ENCODE measurements at places on chromosomes 4 and X. TPM values are rescaled to one million over a fixed set of nuclear protein-coding genes. Genes with fewer than 3 reads are reported as not detected.

DNA sequence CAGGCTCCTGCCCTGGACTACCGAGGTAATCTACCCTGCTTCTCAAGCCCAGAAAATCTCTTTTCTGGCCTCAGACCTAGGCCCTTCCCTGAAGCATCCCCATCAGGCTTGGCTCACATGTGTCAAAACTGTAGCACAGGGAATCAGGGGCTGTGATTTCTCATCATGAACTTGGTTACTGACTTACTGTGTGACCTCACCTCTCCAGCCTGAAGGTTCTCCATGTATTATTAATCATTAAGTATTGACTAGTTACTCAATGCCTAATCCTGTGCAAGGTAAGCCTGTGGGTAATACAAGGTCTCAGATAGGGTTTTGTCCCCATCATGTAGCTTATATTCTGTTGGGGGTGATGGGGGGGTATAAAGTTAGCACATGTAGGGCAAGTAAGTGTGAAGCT is 6.8 kb downstream of the SRPX2 start:
- no peak for DNase-seq

DNA sequence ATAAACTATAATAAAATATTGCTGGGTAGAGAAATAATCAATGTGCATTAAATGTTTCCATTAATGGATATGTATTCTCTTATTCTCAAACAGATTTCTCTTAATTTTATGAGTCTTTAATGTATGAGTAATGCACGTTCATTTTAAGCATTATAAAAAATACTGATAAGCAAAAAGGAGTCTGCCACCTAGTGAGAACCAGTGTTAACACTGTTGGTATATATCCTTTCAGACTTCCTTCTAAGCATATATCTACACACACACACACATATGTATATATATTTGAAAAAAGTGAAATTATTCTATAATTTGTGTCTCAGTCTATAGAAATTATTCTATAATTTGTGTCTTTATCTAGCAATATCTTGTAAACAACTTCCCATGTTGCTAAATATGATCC is 49.9 kb upstream of the MTMR1 start:
- DNase-seq: no peak

DNA sequence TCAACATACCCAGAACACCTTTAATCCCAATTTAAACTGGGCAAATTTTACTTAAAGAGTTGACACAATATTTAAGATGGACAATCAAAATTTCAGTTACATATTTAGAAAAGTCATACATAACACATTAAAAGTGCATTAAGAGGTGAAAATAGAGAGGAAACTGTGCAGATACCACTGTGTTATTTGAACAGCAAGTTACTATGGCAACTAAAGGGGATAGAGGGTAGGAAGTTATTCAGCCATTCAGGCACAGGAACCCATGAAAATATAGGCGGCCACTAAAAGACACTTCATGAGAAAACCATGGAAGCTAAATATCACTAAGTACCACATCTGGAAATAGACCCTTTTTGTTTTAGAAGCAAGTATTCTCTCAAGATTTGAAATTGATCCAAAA is 75.1 kb downstream of the PDGFC start:
- no peak for DNase-seq

DNA sequence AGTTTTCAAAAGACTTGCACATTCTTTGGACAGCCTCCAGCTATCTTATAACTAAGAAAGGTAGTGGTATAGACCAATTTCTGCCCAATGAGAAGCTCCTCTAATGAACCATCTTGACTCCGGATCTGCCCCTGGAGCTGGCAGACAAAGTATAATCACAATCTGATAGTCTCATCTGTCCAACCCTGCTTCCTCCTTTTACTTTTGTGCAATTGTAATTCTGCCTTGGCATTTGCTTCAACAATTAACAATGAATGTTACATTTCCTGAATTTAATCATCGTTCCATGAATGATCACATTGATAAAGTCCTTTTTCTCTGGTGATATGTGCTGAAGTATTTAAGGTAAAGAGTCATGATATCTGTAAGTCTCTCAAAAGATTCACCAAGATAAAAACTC is 27.8 kb downstream of the FRYL start:
- no peak for DNase-seq

- DNase-seq: no peak
Measured at GRCh38 chr4:158384414-158384813, 137.3 kb upstream of the RXFP1 start.

Gene MBNL3
- 38.1 TPM for polyA plus RNA-seq

Gene BEND2
- 0.10 TPM for polyA plus RNA-seq

Measured in left kidney (tissue), 8 donors.